ENCODE measurements at places on chromosomes 16 and 17.

GRCh38 chr17:58148609-58149008, 425 bp downstream of the OR4D1 start:
- DNase-seq: no peak

DNA sequence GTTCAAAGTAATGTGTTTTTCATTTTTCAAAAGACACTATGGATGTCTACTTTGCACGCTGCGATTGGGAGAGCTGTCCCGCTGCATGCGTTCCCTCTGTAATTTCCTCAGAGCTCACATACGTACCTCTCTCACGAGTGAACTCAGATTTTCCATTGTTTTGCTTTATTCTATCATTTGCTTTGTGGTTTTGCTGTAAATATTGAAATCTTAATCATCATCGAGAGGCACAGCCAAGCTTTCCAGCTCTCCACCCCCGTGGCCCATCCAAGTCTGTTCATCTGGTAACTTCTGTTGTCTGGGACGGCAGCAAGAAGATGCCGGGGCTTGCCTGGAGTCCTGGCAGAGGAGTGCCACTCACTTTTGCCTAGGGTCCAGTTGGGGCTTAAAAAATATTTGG, 21.1 kb downstream of the TMC6 start:
- DNase-seq: no peak

DNA sequence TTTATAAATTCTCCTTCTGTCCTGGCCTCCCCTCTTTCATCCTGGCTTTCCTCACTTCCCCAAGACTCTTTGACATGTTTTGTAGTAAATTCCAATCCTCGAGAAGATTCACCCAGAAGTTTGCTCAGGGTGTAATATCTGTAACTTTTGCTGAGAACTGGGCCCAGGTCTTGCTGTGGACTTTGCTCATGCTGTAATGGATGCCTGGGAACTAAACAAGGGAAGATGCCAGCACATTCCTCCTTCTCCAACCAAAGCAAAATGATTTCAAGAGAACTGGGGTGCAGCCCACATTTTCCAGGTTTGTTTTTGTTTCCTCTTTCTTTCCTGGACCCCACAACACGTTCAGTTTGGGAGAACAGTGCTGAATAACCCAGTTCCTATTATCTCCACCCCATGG, 6.6 kb upstream of the SALL1 start:
- DNase-seq: no peak

DNA sequence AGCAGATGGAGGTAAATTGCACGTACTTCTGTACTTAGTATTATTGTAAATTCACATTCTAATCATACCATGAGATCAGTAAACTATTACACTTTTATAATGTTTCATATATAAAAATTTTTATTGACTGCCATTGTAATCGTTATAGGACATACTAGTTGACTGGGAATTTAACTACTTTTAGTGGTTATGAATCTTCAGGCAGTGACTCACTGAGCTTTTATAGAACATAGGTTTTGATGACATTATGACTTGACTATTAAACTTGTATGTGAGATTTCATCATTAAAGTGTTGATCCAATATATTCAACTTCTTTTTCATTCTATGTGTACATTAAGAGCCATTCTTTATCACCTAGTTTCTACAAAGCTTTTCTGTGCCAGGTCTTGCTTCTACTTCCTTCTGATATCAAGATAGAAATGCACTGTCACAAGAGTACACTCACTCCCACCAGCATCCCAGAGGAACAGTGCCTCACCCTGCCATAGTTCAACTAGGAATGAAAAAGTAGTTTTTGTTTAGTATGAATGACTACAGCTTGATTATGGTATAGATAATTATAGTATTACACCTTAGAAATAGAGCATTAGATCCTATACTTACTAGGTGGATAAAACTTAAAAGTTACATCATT, 142.4 kb upstream of the RBL2 start:
- DNase-seq: no peak

DNA sequence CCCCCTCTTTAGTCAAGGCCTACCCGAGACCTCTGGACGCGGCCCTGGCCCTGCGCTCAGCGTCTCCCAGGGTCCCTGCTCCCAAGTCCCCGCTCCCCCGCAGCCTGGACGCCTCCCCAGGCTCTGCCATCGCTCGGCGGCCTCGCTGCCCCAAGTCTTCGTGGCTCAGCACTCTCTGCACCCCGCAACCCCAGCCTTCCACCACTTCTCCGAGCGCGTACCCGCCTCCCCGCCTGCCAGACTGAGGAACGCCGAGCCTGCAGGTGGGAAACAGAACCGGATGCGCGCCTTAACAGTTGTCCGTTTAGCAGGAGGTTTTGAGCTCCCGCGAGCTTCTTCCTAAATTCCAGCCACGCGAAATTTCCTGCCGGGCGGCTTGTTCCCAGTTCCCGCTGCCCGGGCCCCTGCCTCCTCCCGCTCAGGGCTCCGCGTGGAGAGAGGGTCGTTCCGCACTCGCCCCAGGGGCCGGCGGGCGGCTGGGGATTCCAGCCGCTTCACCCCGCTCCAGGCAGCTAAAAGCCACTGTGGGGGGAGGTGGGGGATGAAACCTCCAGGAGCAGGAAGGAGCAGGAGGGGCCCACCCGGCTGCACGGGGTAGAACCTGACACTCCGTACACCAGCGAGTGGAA, 87.7 kb downstream of the KCNJ12 start:
- DNase-seq: no peak

Measured in stimulated activated CD4-positive, alpha-beta T cell treated with anti-CD3 and anti-CD28 coated beads, Interleukin-1b, Interleukin-23, amount 100 ng/mL, for 1 hour (primary cell).